ENCODE measurements at places on chromosomes 4 and X. TPM values are rescaled to one million over a fixed set of nuclear protein-coding genes. Genes with fewer than 3 reads are reported as not detected.

The PLS3 gene
- total RNA-seq: 267 TPM

The PRSS12 gene
- total RNA-seq: 1.5 TPM

The RNF212 gene
- not detected for total RNA-seq

The VAMP7 gene
- 37.5 TPM for total RNA-seq

The CT45A1 gene
- total RNA-seq: not detected

The HSFX2 gene
- not detected for total RNA-seq

The CENPVL2 gene
- total RNA-seq: not detected

The PDCL2 gene
- total RNA-seq: not detected

DNA sequence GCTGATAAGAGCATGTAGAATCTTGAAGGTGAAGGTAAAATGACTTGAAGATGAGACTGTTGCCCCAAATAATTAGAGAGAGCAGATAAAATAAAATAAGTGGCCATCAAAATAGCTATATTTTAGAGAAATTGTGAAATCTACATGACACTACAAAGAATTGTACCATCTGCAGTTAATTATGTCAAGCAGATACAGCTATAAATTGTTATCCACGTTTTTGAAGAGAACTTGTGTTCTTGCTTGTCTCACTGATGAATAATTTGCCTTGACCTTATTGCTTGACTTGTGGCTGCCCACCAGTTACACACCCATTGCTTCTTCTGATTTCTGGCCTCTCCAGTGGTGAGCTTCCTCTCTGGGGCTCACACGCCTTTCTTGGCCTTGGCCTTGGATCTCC, 75.8 kb upstream of the TNIP3 start:
- no peaks in the 10 kb centered on the region for H3K36me3 ChIP-seq
- DNase-seq: no peak
- peaks cover 7% of the 10 kb centered on the region for H3K27me3 ChIP-seq
- no peak overlapping the region for H3K4me3 ChIP-seq
- no peaks in the 10 kb centered on the region for H3K4me1 ChIP-seq

GRCh38 chr4:154119317-154119716, 330.4 kb upstream of the SFRP2 start:
- no peaks in the 10 kb centered on the region for H3K27me3 ChIP-seq
- DNase-seq: no peak
- no peaks in the 10 kb centered on the region for H3K4me1 ChIP-seq
- H3K27ac ChIP-seq: no peak overlapping the region

GRCh38 chrX:153910446-153910845, 6.0 kb downstream of the AVPR2 start:
- no peak overlapping the region for H3K27ac ChIP-seq
- no peak overlapping the region for H3K4me3 ChIP-seq
- H3K4me1 ChIP-seq: no peaks in the 10 kb centered on the region
- no peaks in the 10 kb centered on the region for H3K27me3 ChIP-seq

- H3K4me1 ChIP-seq: peaks cover 13% of the 10 kb centered on the region
- H3K27me3 ChIP-seq: no peaks in the 10 kb centered on the region
- peak; percentile 78 for DNase-seq
- H3K4me3 ChIP-seq: no peak overlapping the region
- H3K36me3 ChIP-seq: no peaks in the 10 kb centered on the region
- H3K27ac ChIP-seq: peak overlapping the region; percentile 76
These were observed 254.5 kb upstream of the VEGFC start for GRCh38 chr4:177047070-177047850.

DNA sequence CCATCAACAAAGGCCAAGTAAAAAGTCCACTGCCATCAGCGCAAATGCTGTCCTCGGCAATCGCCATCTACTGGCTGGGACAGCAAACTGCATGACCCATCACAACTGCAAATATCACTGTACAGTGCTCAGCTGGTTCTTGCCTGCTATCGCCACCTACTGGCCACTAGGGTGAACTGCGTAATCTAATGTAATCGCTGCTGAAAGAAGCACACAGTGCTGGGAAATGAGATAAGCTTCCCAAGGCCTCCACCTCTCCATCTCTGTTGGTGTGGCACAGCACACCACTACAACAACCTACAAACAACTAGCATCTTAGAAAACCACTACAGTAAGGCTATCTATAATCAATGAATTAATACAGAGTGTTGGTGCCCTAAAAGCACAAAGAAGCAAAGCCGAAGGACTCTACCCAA, 298.3 kb downstream of the TEX13A start:
- H3K27ac ChIP-seq: no peak overlapping the region
- no peak overlapping the region for H3K4me3 ChIP-seq
- H3K4me1 ChIP-seq: peaks cover 3% of the 10 kb centered on the region
- no peaks in the 10 kb centered on the region for H3K36me3 ChIP-seq
- DNase-seq: peak; percentile 87

- no peaks in the 10 kb centered on the region for H3K4me1 ChIP-seq
- H3K27ac ChIP-seq: no peak overlapping the region
- H3K4me3 ChIP-seq: no peak overlapping the region
- no peak for DNase-seq
- H3K36me3 ChIP-seq: no peaks in the 10 kb centered on the region
These were observed 58.6 kb upstream of the CAPN6 start for GRCh38 chrX:111328858-111329257.

DNA sequence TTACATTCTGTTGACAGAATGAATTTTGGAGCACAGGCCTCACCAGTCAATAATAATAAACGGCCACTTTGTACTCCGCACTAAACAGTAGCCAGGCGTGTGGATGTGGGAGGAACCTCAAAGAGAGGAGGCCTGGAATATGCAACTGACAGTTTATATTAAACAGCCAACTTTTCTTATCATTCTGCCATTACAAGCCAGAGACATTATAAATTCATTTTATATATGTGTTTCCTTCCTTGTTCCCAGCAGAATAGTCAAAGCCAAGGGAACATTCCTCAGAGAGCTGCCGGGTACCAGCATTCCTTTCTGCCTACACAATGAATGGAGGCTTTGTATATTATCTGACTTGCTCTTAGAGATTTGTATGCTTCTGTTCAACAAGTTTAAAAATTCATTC, 436.5 kb upstream of the FTHL17 start:
- no peak for DNase-seq
- H3K27me3 ChIP-seq: no peaks in the 10 kb centered on the region
- H3K27ac ChIP-seq: no peak overlapping the region
- no peaks in the 10 kb centered on the region for H3K36me3 ChIP-seq
- H3K4me1 ChIP-seq: no peaks in the 10 kb centered on the region

- peaks cover 18% of the 10 kb centered on the region for H3K36me3 ChIP-seq
- DNase-seq: peak; percentile 38
- H3K4me3 ChIP-seq: no peak overlapping the region
- H3K4me1 ChIP-seq: peaks cover 13% of the 10 kb centered on the region
- H3K27ac ChIP-seq: peak overlapping the region; percentile 58
These were observed 8.1 kb downstream of the LAMTOR3 start for GRCh38 chr4:99886146-99886545.

- H3K27me3 ChIP-seq: no peaks in the 10 kb centered on the region
- H3K36me3 ChIP-seq: peaks cover 12% of the 10 kb centered on the region
- H3K4me1 ChIP-seq: peaks cover 34% of the 10 kb centered on the region
- peak within 1 kb of the TSS; percentile 71 for H3K4me3 ChIP-seq
- H3K27ac ChIP-seq: peak within 1 kb of the TSS; percentile 68
- DNase-seq: peak; percentile 70
These were observed at the start of gene EVC for GRCh38 chr4:5710961-5711478. TSS of gene EVC (plus strand) at chr4:5711201. CDS start at chr4:5711381, 180 bp downstream.

DNA sequence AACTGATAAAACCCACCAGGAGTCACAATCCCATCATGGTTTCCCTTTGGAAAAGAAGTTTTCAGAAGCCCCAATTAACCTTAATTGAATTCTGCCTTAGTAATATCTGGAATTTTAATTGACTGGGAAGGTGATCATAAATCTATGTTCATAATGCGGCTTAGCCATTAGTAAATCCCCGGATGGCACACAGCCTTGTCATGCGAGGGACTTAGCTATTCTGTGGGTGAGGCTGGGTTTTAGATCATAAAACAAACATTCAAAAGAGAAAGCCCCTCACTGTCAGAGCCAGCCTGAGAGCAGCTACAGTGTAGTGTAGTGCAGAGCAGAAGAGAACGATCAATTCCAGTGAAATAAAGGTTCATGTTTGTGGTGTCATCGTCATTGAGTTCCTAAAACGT, 124.0 kb upstream of the NOCT start:
- DNase-seq: no peak
- H3K4me3 ChIP-seq: no peak overlapping the region
- H3K27ac ChIP-seq: no peak overlapping the region
- H3K36me3 ChIP-seq: no peaks in the 10 kb centered on the region
- H3K4me1 ChIP-seq: no peaks in the 10 kb centered on the region
- H3K27me3 ChIP-seq: no peaks in the 10 kb centered on the region

DNA sequence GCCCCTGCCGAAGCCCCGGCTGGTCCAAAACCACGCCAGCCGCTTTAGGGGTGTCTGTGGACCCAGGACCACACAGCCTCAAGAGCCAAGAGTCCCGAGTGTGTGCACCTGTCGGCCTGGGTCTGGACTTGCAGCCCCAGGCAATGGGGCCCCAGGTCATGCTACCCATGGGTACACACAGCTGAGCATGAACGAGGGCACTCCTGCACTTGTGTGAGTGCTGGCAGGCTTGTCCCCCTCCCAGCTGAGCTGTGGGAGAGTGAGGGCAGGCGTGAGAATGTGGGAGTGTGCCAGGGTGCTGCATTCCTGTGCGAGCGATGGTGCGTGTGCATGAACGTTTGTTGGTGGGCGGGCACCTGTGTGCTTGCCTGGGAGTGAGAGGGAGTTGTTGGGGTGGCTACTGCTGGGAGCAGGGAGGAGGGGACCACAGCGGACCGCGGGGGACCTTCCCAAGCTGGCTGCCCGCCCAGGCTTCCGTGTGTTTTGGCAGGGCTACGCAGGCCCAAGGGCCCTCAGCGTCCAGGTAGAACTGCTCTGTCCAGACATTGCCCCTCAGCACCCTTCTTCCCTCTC, 30.8 kb downstream of the BLOC1S4 start:
- peak overlapping the region; percentile 88 for H3K27ac ChIP-seq
- H3K4me3 ChIP-seq: no peak overlapping the region
- peak; percentile 66 for DNase-seq
- no peaks in the 10 kb centered on the region for H3K36me3 ChIP-seq

DNA sequence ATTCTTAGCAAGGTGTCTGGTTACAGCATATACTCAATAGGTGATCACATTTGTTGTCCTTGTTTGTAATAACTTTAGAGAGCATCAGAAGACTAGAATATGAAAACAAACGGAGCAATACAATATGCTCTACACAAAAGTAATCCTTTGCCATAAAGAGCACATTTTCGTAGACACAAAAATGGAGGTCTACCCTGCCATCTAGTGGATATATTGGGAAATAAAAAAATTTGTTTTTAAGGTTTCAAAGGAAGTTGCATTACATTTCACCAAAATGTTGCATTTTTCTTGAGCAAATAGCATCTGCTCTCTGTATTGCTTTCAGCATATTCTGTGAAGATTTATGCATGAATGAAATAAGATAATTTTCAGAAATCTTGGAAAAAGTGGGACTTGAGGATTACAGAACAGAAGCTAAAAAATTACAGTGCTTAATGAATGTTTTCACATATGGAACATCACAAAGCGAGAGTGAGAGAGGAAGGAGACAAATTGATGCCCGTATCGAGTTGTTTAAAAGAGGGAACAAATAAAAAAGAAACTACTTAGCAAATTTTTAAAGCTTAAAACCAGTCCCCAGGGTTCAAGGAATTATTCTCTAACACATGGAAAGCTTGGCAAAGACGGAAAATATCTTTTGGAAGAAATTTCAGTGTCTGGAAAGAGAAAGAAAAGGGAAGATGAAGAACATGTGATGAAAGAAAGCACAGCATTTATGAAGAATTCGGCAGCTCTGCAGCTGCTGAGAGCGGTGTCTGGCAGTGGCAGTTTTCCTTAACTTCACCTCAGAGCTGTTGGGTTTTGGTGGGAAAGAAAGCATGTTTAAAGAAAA, 390.1 kb downstream of the ANKRD50 start:
- H3K27me3 ChIP-seq: no peaks in the 10 kb centered on the region
- no peak overlapping the region for H3K4me3 ChIP-seq
- peak; percentile 69 for DNase-seq
- H3K27ac ChIP-seq: no peak overlapping the region

DNA sequence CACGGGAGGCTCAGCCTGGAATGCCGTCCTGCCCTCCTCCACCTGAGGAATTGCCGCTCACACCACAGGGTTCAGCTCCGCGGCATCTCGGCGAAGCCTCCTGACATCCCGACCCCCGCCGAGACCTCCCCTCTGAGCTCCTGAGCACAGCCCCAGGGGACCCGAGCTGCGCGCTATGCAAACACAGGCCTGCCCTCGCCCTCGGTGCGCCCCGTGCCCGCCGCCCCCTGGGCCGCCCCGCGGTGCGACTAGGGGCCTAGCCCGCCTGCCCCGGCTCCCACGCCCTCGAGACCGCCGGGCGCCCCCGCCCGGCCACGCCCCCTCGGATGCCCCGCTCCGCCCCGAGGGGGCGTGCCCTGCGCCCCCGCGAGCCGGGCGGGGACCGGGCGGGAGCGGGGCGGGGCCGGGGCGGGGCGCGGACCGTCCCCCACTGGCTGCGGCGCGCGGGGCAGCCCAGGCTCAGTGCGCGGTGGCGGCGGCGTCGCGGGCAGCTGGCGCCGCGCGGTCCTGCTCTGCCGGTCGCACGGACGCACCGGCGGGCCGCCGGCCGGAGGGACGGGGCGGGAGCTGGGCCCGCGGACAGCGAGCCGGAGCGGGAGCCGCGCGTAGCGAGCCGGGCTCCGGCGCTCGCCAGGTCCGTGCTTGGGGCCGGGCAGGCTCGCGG, at the start of gene FGFR3:
Gene FGFR3 (plus strand): TSS at position 462 of the 664 bp plus-strand sequence. CDS start 642 bp downstream, outside the sequence.
- H3K4me3 ChIP-seq: no peak within 1 kb of the TSS
- H3K4me1 ChIP-seq: no peaks in the 10 kb centered on the region
- no peak within 1 kb of the TSS for H3K27ac ChIP-seq
- H3K27me3 ChIP-seq: peaks cover 22% of the 10 kb centered on the region
- H3K36me3 ChIP-seq: no peaks in the 10 kb centered on the region
- peak; percentile 3 for DNase-seq

GRCh38 chr4:141309874-141310273, 89.2 kb downstream of the ZNF330 start:
- H3K4me1 ChIP-seq: peaks cover 4% of the 10 kb centered on the region
- H3K36me3 ChIP-seq: no peaks in the 10 kb centered on the region
- H3K27me3 ChIP-seq: no peaks in the 10 kb centered on the region
- no peak for DNase-seq
- H3K4me3 ChIP-seq: no peak overlapping the region

DNA sequence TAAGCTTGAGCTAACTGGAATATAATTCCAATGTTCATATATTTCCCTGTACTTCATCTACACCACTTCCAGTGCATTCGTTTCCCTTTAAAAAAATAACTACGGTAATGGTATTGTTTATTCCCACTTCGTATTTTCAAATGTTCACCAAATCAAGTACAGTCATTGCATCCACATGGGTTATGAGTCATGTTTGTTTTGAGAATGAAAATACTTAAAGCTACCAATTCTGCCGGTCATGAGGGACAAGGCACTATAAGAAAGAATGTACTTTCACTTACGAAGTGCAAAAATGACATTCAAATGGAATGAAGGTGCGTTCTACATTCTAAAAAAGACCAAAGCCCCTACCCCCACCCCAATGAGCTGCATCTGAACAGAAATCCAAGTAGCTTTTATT, 174.4 kb upstream of the FGF13 start:
- H3K27ac ChIP-seq: peak overlapping the region; percentile 89
- DNase-seq: peak; percentile 78
- peak overlapping the region; percentile 58 for H3K4me3 ChIP-seq
- H3K36me3 ChIP-seq: no peaks in the 10 kb centered on the region
- H3K27me3 ChIP-seq: no peaks in the 10 kb centered on the region
- H3K4me1 ChIP-seq: peaks cover 29% of the 10 kb centered on the region

- no peaks in the 10 kb centered on the region for H3K36me3 ChIP-seq
- no peaks in the 10 kb centered on the region for H3K4me1 ChIP-seq
- DNase-seq: no peak
These were observed 109.7 kb downstream of the MSL3 start for GRCh38 chrX:11867610-11868345.

Measured in PC-3 (cell line).